ENCODE measurements at places on chromosomes 3 and 15. TPM values are rescaled to one million over a fixed set of nuclear protein-coding genes. Genes with fewer than 3 reads are reported as not detected.

VIPR1 gene
- total RNA-seq = 0.32 TPM

LRTM1 gene
- not detected for total RNA-seq

CEMIP gene
- total RNA-seq = 0.46 TPM

SLC22A13 gene
- not detected for total RNA-seq

AHSG gene
- not detected for total RNA-seq

KLHL40 gene
- not detected for total RNA-seq

CD96 gene
- total RNA-seq = not detected

TXNRD3 gene
- 8.4 TPM for total RNA-seq

CRYBG3 gene
- 21.0 TPM for total RNA-seq

PFN2 gene
- total RNA-seq = 165 TPM

HDC gene
- total RNA-seq = not detected

CTXN2 gene
- total RNA-seq = not detected

CD200R1 gene
- not detected for total RNA-seq

BNC1 gene
- 11.7 TPM for total RNA-seq

THBS1 gene
- 6,779 TPM for total RNA-seq

SLC28A1 gene
- total RNA-seq = not detected

SPINT1 gene
- 1.2 TPM for total RNA-seq

GOLGA8K gene
- total RNA-seq = 0.30 TPM

CHRNB4 gene
- total RNA-seq = not detected

HHATL gene
- not detected for total RNA-seq

SLC28A2 gene
- not detected for total RNA-seq

GPR62 gene
- under 0.01 TPM for total RNA-seq

RNF111 gene
- total RNA-seq = 16.9 TPM

FANCD2OS gene
- total RNA-seq = not detected

ITGA11 gene
- total RNA-seq = under 0.01 TPM

ZNF774 gene
- total RNA-seq = 0.97 TPM

CASR gene
- total RNA-seq = not detected

CAMK1 gene
- total RNA-seq = 39.6 TPM

IQCF5 gene
- not detected for total RNA-seq

TPRG1 gene
- total RNA-seq = under 0.01 TPM

MEIS2 gene
- 40.0 TPM for total RNA-seq

SPTSSB gene
- not detected for total RNA-seq

OSTN gene
- total RNA-seq = under 0.01 TPM

MYH15 gene
- total RNA-seq = 0.30 TPM

GUCA1C gene
- total RNA-seq = not detected

CADM2 gene
- 0.65 TPM for total RNA-seq

UBL7 gene
- 37.5 TPM for total RNA-seq

CPEB1 gene
- total RNA-seq = not detected

KNL1 gene
- total RNA-seq = 18.5 TPM

GOLGA8G gene
- not detected for total RNA-seq

NME9 gene
- not detected for total RNA-seq

SENP8 gene
- 2.0 TPM for total RNA-seq

C3orf80 gene
- not detected for total RNA-seq

GRAMD1C gene
- 45.1 TPM for total RNA-seq

DAPK2 gene
- total RNA-seq = 2.3 TPM

PRSS50 gene
- total RNA-seq = not detected

CCR5 gene
- total RNA-seq = not detected

FAM219B gene
- 34.1 TPM for total RNA-seq

ADCY5 gene
- not detected for total RNA-seq

ZFAND6 gene
- 227 TPM for total RNA-seq

DZIP1L gene
- 16.0 TPM for total RNA-seq

ECE2 gene
- total RNA-seq = not detected

SLC15A2 gene
- total RNA-seq = under 0.01 TPM

GANC gene
- 11.7 TPM for total RNA-seq

Data from epithelial cell of umbilical artery (primary cell).